MM.1S (cell line): ENCODE measurements at places on chromosomes 12 and 14.

- DNase-seq = peak; percentile 93
These were observed 58.9 kb upstream of the EEA1 start for GRCh38 chr12:92987846-92988621.

GRCh38 chr12:64400041-64400440, 4.2 kb upstream of the XPOT start:
- no peak for DNase-seq

DNA sequence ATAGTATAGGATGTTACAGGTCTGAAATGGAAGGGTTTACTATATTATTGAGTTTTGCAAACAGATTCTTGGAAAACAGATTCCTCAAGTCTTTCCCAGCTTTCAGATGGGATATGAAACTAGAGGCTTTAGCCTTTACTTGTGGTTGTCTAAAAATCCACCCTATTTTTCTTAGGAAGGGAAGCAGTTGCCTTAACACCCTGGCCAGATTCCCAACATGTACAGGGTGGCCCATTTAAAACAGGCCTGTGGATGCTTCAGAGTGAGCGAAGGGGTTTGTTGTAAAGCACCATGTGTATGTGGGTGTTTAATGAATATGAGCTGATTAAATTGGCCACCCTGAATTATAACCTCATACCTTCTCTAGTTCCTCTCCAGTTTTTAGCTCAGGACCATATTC, 415.9 kb downstream of the ZFP36L1 start:
- DNase-seq = no peak

DNA sequence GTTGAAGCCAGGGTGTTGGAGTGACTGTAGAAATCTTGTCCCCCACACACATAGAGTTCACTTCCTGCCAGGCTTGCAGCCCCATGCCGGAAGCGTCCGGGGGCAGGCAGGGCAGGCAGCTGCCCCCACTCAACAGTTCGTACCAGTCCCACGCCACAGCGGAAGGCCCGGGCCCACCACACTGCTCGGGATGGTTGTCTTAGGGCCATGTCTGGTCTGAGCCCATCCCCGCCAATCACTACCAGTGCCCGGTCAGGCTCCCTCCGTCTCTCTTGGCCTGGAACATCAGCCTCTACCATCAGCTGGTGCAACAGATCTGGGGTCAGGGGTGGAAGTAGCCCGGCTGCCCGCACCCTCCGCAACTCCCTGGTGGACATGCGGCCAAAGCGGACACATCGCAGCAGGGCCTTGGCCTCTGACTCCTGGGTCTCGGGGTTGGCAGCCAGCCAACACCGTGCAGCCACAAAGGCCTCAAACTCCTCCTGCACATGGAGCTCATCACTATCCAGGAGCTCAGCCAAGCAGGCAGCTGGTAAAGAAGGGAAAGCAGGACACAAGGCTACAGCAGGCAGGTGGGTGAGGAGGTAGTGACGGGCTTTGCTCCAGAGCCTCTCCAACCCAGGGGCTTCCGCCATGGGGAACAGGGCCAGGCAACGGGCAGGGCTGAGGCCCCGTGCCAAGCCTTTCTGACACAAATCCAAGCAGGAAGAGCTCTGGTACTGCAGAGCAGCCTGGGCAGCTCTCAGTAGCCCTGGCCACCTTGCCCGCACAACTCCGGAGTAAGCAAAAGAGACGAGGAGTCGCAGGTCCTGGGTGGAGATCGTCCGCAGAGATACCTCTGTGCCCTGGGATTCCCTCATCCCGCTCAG, 5.9 kb downstream of the KLHL33 start:
- no peak for DNase-seq

DNA sequence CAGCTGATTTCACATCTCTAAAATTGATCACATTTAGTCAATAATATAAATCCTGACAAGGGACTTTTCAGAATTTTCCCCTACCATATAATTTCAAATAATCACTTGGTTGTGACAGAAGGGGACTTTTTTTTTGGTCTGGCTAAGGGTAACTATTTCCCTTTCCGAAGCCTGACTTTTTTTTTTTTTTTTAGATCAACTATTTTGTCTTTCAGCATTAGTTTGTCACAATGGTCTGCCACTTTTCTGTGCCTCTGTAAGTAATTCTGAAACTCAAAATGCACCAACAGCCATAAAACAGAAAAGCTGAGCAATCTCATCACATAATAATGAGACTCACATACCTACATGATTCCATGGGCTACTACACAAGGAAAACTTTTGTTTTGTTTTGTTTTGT, 266.4 kb downstream of the SSPN start:
- no peak for DNase-seq

DNA sequence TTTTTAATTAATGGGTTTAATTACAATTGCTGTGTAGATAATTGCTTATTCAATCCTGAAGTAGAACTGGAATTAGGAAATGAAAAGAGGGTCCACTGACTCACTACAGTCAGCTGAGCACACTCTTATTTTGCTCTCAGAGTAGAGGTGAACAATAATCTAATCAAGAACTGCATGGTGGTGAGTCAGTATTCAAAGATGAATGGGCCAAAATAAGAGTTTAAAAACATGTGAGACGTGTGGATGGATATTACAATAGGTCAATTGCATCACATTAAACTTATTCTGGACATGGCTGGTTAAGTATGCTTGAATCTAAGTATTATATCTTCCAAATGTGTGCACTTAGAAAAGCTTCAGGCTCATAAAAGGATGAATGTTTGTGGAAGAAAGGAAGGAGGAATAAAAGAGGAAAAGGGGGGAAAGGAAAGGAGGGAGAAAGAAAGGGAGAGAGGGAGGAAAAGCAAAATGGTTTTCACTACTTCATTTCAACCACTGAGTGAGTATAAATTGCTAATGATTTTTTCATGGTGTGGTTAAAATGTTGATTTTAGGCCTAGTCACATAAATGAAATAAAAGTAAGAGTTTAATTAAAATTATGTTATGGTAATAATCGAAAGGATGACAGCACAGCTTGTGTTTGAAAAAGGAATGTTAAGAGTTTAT, 27.0 kb upstream of the EEA1 start:
- DNase-seq = no peak

DNA sequence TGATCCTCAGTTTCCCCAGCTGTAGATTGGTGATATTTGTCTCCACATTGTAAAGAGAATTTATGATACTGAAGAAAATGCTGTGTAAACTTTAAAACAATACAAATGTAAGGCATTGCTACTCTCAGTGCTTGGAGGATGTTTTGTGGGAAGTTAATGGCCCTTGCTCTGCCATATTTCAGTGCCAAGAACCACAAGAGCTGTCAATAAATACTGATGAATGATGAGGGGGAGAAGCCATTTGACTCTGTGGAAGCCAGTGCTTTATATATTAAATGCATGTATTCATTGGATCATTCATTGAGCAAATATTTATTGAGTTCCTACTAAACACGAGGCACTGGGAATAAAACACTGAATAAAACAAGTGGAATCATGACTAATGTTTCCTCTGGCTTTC, 30.8 kb downstream of the CACNA1C start:
- DNase-seq = no peak

DNA sequence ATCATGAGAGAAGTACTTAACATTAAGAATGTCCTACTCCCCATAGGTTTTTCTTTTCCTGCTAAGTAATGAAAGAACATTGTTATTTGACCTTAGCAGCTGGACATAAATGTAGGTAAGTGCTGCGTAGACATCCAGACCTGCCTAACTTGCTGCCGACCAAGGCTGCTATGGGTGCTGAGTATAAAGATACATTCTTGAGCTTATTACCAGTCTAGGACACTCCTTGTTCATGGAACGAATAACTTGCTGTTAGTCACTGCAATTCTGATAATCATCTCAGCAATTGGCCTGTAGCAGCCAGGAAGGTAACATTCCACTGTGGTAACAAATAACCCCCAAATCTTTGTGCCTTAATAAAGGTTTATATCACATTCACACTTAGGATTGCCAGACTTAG, 478.1 kb downstream of the VRK1 start:
- DNase-seq = no peak
